ENCODE measurements at places on chromosomes 12 and 14.

DNA sequence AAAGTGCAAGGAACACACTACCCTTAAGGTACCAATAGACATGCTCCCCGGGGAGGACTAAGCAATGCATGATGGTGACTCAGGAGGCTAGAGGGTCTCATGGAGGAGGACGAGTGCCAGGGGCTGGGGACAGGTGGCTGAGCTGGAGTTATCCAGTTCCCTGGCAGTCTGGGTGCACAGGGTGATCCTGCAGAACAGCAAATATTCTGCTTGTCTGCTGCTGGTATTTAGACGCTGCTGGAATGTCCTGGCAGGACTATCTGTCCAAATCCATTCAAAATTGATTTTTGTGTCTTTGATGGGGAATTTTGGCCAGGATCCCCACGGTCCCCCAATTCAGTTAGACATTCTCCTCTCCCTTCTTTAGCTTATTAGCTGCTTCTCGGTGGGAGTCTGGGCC is 138.7 kb downstream of the C12orf75 start:
- no peak for DNase-seq

DNA sequence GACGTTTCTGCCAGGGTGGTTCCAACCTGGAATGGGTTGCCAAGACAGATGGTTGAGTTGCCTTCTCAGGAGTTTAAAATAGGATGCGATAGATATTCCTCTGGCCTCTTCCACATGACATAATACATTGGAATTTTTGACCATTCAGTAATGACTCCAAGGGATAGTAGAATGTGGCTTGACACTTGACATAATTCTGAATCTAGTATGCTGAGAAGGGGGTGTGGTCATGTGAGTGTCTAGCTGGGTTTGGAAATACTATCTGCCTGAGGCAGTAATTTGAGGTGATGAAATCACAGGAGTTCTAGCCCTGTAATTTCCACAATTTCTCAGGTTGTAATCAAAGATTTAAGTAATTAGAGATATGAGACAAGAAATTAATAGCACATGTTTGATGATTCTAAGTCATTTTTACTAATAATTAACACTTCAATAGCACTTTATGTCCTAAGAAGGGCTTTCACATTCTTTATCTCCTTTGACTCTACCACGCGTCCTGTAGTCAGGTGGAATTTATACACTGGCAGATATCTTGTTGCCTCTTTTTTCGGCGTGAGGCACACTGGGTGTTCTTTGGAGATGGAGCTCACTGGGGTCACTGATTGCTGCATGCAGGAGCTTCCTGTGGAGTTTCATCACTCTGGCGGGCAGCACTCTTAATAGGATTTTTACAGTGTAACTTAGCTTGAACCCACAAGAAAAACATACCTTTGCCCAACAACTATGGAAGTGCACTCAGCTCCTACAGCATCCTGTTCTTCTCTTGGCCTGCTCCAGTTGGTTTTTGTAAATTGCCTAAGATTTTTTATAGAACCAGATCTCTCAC is 3.2 kb upstream of the AMIGO2 start:
- no peak for DNase-seq

- DNase-seq, result no peak
Measured at GRCh38 chr14:41298328-41298690, 308.4 kb upstream of the LRFN5 start.

GRCh38 chr14:32571995-32572866 is 243.1 kb downstream of the AKAP6 start:
- DNase-seq, result no peak

DNA sequence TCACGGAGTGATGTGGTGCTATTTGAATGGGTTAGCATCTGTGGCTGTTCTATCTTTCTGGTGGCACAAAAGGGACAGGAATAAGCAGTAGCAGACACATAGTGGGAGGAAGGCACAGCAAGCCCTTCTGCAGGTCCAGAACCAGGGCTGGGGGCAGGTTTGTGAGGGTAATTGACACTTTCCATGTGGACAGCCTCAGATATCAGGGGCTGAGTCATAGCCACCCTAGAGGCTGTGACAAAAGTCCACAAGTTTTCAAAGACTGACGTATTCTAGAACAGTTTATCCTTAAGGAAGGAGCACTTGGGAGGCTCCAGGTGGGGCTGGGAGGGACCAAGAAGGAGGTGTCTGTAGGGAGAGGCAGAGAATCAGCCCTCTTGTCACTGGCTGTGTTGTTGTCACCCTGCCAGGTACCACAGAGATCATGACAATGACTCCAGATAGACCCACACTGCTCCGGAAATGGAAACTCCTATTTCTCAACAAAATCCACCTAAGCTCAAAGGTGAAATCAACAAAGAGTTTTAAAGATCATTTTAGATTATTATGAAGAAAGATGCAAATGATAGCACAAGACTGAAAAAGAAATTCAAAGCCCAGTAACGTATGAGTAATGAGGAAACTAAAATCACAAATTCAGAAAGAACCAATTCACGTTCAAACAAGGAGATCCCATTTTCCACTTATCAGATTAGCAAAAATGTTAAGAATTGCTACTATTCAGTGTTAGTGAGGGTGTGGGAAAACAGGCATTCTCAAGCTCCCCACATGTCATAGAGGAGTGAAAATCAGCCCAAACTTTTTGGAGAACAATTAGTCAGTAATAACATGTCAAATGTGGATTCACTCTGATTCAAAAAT is 48.3 kb downstream of the NFKBIA start:
- no peak for DNase-seq

DNA sequence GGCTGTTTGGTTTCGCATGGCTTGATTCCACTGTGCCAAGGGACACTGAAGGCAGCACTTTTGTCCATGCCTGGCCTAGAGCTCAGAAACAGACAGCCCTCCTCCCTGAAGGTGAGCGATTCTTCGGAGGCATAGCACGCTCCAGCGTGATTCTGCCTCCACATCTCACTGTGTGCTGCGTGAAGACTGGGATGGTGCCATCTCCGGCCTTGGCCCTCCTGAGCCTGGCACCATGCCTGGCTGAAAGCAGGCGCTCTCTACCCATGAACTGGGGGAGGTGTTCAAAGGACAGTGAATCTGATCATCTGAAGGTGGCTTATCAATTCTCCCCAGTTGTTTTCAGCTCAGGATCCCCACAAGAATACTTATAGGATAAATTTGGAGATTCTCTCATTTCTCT is 187.4 kb downstream of the TTC7B start:
- DNase-seq, result no peak

- DNase-seq, result no peak
Measured at GRCh38 chr14:77076113-77076631, 21.9 kb upstream of the CIPC start.

DNA sequence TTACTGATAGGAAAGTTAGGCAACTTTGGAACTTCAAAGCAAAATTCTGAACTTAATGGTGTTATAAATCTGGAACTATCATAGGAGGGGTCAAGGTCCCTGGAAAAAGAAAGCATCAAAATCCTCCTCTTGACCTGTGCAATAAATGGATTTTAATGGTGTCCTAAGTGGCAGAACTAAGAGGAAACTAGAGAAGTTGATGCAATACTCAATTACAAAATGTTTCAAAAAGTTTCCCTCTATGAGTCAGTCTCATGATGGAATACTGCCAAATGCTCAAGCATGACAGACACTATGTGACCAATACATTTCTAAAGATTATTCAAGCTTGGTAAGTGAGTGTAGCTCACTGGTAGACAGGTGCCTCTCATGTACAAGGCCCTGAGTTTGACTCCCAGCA is 47.7 kb upstream of the ERGIC2 start:
- no peak for DNase-seq

- DNase-seq, result no peak
Measured at GRCh38 chr14:94685166-94685581, 73.0 kb downstream of the SERPINA3 start.

- no peak for DNase-seq
Measured at GRCh38 chr12:109916045-109916444, 16.0 kb downstream of the TCHP start.

DNA sequence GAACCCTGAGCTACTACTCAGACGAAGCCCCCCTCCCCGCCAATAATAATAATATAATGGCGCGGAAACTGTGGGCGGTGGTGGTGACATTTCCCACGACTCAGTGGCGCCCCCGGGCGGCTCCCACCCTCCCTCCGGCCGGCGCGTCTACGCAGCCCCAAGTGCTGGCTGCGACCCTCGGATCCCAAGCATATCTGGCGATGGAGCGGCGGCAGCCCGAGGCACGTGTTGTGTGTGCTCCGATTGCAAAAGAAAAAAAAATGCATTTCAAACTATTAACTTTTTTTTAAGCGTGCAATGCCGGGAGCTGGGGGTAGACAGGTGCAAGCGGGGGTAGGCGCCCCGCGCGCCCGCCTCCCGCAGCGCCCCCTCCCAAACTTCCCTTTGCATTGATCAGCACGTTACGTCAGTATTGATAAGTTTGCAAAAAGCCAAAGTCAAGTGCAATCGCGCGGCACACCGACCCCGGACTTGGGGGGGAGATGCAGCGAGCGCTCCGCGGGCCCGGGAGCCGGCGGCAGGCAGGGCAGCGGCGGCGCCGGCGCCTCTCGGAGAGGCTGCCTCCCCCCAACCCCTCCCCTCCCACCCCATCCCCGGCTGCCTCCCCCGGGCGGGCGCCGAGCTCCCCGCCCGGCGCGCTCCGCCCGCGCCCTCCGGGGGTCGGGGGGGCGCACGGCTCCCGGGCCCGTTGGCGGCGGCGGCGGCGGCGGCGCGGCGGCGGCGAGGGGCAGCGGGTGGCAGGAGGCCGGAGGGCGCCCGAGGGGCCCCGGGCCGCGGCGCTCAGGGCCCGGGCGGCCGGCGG is 113.1 kb upstream of the MYL2 start:
- no peak for DNase-seq

DNA sequence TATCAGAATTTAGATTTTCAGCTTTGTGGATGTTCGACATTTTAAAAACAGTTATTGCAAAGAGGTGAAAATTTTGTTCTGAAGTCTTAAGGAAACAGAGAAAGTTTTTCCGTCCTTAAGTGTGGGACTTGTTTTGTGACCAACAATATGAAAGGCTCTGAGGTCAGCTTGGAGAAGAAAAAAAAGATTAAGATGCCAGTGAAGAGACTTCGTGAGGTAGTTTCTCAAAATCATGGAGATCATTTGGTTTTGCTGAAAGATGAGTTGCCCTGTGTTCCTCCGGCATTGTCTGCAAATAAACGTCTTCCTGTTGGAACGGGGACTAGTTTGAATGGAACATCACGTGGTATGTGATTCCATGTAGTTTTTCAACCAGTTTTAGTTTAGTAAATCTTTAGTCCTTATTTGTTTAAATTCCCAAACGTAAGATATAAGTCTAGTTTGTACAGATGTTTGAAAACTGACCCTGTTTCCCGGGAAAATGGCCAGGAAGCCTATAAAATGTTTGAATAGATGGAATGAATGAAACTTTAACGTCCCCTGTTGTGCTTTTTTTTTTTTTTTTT is 682 bp downstream of the KIAA0586 start:
- DNase-seq, result no peak

GRCh38 chr12:16361142-16361783 is 13.8 kb downstream of the MGST1 start:
- DNase-seq, result no peak

- DNase-seq, result no peak
Measured at GRCh38 chr12:106855221-106855758, 80.8 kb downstream of the RIC8B start.

DNA sequence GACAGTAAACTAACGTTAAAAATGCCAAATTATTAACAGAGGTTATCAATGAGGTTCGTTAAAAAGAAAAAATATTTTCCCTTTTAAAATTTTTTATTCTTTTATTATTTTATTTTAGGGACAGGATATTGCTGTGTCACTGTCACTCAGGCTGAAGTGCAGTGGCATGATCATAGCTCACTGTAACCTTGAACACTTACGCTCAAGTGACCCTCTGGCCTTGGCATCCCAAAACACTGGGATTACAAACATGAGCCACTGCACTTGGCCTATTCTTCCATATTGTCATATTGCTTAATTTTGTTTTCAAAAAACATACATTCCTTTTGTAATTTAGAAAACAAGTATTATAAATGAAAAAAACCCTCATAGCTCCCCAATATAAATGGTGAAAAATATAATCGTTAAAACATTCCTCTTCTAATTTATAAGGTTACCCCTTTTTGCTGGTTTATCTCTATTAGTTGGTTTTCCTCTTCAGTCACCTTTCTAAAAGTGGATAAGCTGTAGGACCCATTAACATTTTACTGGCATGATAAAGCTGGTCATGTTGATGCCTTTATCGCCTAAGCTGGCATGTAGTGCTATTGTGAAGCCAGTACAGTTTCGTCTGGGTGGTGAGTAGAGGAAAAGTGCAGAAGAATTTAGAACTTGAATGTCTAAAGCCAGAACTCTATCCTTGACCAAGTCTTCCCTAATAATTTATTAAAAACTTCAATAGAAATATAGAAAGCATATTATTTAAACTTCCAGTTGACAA is 27.6 kb downstream of the PDE3A start:
- no peak for DNase-seq

DNA sequence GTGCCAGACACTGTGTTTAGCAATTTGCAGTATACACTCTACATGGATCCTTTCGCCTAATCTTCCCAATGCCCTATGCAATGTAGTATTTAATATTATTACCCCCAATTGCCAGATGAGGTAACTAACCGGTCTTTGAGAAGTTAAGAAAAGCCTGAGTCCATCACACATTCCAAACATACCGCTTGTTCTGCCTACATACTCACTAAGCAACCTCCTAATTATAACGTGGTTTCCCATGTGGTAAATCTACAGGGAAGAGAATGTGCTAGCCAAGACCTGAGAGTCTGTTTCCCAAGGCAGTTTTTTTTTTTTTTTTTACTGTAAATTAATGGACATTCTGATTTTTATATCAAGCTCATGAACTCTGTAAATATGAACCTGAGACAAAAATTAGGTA is 37.2 kb downstream of the ATP2B1 start:
- no peak for DNase-seq

GRCh38 chr14:94143239-94143638 is 13.8 kb upstream of the IFI27L2 start:
- no peak for DNase-seq

- no peak for DNase-seq
Measured at GRCh38 chr12:84542289-84542688, 370.3 kb downstream of the SLC6A15 start.

GRCh38 chr14:67820428-67820971 is 921 bp downstream of the RAD51B start:
- no peak for DNase-seq

GRCh38 chr14:90535556-90536090 is 138.8 kb downstream of the CALM1 start:
- DNase-seq, result no peak

- DNase-seq, result no peak
Measured at GRCh38 chr12:45216983-45217485, 1.1 kb downstream of the ANO6 start.

- DNase-seq, result no peak
Measured at GRCh38 chr12:30687265-30687986, 8.2 kb downstream of the IPO8 start.
